Anterior cingulate cortex (tissue), 58 donors: ENCODE measurements at places on chromosomes 5 and 9.

DNA sequence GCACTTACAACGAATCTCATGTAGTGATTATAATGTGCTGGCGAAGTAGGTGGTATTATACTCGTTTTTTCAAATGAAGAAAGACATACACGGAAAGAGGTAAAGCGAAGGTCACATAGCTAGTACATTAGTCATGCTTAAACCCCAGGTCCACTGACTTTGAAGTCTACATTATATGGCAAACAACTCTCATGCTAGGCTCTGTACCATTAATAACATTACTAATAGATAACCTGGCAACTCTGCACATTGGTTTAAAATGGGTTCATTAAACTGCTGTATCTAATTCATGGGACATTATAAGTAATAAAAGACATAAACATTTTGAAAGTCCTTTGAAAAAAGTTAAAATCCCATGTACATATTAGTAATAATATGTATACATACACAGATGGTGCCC lies 21.2 kb downstream of the FYB1 start:
- no peak for DNase-seq

GRCh38 chr5:5467737-5468136 lies 45.3 kb downstream of the ICE1 start:
- DNase-seq, result no peak

DNA sequence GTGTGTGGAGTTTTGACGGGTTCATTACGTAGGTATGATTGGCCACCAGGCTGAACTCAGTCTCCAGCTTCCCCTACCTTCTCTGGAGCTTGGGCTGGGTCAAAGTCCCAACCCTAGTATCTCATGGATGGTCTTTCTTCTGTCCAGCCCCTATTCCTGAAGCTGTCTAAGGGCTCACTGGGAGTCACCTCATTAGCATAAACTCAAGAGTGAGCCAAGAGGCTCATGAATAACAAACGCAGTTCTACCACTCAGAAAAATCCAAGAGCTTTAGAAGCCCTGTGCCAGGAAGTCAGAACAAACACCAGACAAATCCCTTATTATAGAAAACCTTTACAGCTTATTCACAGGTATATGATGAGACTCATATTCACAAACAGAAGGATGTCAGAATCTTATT lies 180.3 kb upstream of the NFIL3 start:
- no peak for DNase-seq

DNA sequence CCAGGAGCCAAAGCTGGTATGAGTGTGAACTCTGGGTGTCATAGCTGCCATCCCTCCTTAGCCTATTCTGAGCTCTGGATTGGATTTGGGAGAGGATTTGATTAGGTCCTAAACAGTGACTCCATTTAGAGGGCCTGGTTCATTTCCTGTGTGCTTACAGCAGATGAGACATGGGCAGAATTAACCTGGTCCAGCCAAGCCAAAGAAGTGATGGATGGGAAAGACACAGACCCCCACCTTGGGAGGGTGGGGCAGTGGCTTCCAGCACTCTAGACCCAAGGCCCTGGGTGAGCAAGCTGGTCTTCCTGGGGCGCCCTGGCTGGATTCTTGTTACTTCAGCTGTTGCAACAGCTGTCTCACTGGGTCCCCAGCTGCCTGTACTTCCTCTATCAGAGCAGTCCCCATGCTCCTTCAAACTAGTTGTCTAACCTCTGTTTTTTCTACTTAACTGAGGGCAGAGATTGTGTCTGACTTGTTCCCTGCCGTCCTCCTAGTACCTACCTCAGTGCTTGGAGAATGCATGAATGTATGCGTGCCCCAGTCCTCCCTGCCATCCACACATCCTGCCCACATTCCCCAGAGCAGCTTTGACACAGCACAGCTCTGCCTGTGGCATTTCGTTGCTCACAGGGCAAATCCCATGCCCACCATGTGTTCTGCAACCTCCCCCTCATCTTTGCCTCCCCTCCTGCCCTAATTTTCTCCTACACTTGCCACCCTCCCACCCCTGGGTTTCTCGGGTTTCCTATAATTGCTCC lies 115.9 kb downstream of the RGS3 start:
- DNase-seq, result no peak

DNA sequence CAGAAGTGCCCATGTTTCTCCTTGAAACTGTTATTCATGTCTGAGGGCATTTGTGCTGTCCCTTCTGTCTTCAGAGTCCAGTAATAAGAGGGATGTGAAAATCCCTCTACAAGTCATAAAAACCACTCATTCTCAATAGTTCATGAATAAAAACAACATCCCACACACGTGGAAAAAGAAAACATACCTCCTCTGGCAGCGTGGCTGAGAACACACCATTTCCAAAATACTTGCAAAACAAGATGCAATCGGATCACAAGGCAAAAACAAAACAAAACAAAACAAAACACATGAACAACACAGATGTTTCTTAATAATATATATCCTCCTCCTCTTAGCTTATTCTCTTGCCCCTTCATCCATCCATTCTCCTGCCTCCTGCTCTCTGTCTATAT lies 71.0 kb upstream of the EQTN start:
- no peak for DNase-seq

DNA sequence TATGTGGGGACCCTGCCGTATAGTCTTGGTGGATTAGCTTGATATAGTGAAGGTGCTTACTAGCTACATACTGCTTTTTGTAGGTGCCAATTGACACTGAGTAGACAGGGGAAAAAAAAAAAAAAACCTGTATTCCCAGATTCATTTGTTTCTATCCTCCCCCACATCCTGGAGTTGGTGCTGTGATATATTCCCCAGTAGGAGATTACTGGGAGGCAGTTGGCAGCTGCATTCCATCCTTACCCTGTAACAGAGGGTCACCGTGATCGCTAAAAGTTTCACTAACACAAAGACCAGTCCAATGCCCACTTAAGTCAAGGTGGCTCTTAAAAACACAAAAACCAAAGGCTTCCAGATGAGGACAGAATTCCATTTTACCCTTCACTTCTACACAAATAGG lies 27.4 kb upstream of the TOMM5 start:
- no peak for DNase-seq

GRCh38 chr9:4297151-4297785 lies 2.6 kb downstream of the GLIS3 start:
- DNase-seq, result peak; percentile 12

GRCh38 chr5:120507197-120507596 lies 43.1 kb downstream of the PRR16 start:
- DNase-seq, result no peak

DNA sequence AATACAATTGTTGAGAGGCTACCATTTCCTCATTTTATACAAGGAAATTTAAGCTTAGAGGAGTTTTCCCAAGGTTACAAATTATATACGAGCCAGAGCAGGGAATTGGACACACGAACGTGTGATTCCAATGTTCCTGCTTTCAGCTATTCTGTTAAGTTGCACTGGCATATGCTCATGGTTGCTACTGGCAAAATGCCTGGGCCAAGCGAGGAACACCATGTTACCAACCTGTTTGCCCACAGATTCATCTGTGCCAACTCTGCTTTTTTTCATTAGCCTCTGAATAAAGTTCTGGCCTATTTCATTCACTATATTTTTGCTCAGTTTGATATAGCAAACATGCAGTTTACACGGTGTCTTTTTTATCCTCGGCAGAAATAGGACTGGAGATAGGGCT lies 5.1 kb upstream of the C5orf46 start:
- DNase-seq, result no peak

DNA sequence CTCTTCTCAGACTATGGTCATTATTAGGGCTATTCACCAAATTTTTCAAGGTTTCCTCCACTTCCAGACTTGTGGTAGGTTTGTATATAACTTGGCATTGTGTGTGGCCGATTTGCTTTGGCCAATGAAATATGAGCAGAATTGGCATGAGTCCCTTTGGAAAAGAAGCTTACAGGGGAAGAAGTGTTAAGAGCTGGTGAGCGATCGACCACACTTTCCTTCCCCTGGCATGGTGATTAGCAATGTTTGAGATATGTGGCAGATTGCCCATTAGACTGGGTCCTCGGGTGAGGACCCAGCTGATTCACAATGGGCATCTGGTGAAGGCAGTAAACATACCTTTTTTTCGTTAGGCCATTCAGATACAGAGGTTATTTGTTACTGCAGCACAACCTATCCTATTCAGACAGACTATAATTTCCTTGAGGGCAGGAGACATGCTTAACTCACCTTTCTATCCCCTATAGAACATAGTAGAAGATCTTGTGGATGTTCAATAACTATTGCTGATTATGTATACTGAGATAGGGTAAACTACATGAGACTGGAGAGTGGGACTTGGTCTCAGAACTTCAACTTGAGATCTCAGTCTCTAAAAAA lies 62.8 kb upstream of the KLF9 start:
- DNase-seq, result no peak

DNA sequence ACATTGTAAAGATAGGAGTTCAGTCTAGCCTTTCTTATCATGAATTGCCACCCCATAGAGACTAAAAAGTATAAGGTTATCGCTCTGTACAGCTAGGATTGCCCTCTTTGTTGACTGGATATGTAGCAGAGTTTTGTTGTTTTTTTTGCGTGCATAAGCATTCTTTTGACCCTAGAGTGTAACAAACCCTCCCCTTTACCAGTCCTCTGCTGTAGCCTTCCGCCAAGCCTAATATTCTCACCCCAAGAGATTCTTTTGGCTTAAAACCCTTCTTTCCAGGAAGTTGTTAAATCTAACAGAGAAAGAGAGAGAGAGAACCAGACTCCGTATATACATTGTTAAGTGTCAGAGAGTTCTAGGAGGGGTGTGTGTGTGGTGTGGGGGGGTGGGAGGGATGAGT lies 113.9 kb downstream of the FGF1 start:
- no peak for DNase-seq

GRCh38 chr9:14027116-14027800 lies 286.7 kb downstream of the NFIB start:
- DNase-seq, result no peak

DNA sequence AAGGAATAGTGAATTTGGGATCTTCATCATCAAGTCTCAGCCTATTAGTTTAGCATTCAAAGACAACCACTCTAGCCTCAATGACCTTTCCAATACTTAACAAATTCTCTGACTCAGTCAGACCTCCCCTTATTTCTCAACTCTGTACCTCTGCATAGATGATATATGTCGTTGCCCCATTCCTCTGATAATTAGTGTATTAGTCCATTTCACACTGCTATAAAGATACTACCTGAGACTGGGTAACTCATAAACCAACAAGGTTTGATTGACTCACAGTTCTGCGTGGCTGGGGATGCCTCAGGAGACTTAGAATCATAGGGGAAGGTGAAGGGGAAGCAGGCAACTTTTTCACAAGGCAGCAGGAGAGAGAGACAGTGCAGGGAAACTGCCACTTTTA lies 8.9 kb downstream of the MRPL22 start:
- DNase-seq, result no peak

- DNase-seq, result no peak
These were observed 61.0 kb upstream of the ADAMTS2 start for GRCh38 chr5:179406031-179406961.

GRCh38 chr5:123559434-123559775 lies 47.4 kb downstream of the CSNK1G3 start:
- DNase-seq, result no peak

DNA sequence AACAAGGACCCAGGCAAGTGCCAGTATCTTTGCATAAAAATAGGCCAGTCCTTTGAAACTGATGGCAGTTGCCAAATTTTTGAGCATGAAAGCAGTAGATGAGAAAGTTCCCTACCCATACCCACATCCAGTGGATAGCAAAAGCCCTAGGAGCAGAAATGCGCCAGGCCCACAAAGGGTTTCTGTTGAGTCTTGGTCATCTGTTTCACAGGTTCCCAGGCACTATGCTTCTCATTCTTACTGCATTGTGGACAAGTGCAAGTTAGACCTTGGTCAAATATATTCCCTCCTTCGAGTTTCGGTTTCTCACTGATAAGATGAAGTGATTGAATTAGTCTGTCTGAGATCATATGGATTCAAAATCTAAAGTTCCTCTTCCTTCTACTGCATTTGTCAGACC lies 152.3 kb downstream of the NR3C1 start:
- no peak for DNase-seq

DNA sequence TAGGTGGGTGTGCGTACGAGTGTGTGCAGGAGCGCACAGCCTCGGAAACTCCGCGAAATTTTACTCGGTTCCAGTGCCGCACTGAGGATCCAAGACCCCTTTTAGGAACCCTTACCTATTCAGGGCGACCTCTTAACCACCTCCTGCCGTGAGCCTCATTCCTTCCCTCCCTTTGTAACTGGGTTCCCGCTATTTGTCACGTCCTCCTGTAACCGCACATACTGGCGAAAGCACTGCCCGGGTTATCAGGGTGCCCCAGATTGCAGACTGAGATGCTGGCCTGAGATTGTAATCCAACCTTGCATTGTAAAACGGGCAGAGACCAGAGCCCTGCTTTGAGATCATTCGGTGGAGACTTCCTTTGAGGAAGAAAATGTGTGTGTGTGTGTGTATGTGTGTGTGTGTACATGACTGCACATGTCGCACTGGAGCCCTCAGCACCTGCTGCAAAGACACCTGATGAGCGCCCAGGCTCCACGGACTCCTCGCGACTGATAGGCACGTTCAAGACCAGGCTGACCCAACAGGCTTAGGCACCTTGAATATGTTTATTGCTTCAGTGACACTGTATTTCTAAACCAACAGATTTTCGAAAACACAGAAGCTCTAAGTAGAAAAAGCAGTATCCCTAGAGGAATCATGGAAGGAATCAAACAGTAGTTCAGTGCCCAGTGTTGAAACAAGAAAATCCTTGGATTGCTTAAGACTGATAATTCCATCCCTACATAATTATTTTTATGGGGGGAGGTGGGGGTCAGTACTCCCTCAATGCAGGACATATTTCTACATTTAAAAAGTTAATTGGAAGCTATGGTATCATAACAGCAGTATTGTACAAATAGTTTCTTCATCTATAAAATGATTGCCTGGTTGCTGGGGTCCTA lies 86.5 kb upstream of the TNFAIP8 start:
- no peak for DNase-seq

DNA sequence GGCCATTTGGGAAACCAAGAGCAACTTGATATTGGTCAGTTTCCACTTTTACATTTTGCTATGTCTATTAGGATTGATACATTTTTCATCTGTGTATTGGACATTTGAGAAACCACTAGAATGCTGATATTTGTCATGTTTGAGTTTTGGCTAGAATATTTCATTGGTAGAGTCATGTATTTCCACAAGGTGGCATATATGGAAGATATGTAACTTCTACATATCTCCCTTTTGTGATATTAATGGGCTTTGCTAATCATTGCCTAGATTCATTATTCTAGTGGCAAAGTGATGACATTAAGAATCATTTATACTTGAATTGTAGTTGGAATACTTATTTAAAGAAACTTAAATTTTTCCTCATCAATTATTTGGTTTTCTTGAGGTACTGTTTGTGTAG lies 692.9 kb upstream of the EDIL3 start:
- no peak for DNase-seq

- peak; percentile 59 for DNase-seq
These were observed 74.6 kb upstream of the CPLX2 start for GRCh38 chr5:175796536-175797499.
